ENCODE measurements at places on chromosomes 1 and 21.

DNA sequence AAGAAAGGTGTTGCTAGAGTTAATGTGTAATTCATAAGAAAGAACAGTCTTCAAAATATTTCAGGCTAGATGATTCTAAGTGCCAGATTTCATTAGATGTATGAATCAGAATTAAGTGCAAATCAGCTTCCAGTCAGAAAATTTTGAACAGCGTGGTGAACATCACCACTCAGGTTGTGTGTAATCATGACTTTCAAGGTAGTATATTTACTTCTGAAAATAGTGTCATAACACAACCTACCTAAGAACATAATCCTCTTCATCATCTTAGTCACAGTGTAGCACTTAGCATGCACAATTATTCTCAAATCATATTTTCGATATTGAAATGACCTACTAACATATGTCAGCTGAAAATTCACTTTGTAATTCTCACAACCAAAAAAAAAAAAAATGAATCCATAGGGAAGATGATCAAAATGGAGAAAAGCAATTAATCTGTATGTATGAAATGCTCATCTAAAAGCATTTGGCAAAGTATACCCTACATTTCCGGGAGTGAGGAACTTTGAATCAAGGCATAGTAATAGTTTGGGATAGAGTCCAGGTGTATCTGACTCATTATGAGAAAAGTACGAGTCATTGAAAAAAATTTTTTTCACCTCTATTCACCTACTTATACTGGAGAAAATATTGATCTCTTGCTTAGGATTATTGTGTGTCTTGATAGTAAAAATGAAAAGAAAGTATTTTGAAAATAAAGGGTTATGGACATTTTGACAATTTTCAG is 221.8 kb upstream of the CHRM3 start:
- no peak for DNase-seq

GRCh38 chr1:172778456-172779455 is 119.9 kb downstream of the FASLG start:
- peak; percentile 14 for DNase-seq

- no peak for DNase-seq
Observed at GRCh38 chr1:44684525-44684924, 10.0 kb downstream of the ARMH1 start.

GRCh38 chr1:194196562-194196961 is 1010.1 kb upstream of the B3GALT2 start:
- no peak for DNase-seq

GRCh38 chr1:210332719-210333398 is 4.2 kb downstream of the HHAT start:
- peak; percentile 68 for DNase-seq

- no peak for DNase-seq
Observed at GRCh38 chr21:26117324-26117971, 53.1 kb downstream of the APP start.

DNA sequence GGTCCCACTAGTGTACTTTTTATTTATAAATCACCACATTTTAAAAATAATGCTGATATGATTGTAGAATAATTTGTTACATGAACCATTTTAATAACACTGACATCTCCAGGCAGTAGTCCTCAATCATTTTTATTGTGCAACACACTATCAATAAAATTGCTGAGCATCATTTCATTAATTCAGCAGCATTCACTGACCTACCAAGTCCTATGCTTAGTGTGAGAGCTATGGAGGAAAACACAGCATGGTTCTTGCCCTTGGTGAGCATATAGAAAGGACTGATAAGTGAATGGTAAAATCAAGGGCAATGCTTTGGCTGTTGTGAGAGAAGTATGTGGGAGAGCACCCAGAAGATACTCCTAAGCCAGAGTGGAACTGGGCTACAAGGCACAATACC is 119.7 kb downstream of the KCNT2 start:
- no peak for DNase-seq

DNA sequence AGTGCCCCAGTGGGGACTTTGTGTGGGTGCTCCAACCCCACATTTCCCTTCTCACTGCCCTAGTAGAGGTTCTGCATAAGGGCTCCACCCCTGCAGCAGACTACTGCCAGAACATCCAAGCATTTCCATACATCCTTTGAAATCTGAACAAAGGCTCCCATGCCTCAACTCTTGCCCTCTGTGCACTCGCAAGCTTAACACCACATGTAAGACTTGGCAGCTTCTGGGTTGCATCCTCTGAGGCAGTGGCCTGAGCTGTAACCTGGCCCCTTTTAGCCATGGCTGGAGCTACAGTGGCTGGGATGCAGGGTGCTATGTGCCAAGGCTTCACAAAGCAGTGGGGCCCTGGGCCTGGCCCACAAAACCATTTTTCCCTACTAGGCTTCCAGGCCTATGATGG is 128.9 kb downstream of the TYW3 start:
- DNase-seq, result no peak

GRCh38 chr1:151846686-151847237 is 6.8 kb downstream of the THEM5 start:
- no peak for DNase-seq

DNA sequence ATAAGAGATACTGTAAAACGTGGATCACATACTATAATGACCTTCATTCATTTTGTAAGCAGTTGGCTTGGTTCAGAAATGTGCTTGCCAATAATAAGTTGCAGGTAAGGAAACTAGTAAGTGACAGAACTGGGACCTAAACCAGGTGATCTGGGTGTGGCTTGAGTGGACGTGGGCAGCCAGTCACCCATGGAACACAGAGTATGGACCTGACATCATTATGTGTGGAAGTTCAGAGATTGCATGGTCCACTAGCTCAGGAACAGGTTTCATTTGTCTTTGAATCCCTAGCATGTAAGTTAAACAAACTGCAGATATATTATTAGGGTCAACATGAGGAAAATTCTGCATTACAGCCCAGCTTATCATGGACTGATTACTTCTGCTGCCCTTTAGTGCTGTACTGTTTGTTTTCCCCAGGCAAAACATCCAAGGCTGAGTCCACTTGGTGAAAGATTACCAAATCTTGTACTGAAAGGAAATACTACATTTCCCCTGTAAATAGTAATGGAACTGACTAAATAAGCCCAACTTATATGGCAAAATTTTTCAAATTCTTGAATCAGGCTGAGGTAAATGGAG is 327.3 kb upstream of the SGIP1 start:
- no peak for DNase-seq

DNA sequence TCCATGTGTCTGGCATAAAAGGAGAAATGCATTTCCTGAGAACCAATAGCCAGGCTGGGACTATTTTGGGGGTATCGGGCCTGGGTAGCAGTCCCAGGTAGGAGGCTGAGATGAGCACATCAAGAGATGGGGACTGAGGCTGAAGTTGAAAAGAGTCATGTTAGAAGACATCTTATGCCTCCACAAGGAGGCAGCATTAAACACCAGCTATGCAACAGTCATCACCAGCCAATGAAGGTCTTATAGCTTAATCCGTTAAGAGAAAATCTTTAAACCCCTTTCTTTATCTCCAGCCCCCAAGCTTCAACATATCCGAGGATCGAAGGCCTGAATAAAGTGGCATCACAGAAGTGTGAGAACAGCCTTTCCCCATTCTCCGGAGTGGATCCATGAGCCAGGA is 640.7 kb upstream of the PTBP2 start:
- DNase-seq, result no peak

GRCh38 chr21:43911935-43912487 is 47.0 kb downstream of the AGPAT3 start:
- DNase-seq, result no peak

- DNase-seq, result no peak
Observed at GRCh38 chr1:47906527-47907176, 90.5 kb downstream of the TRABD2B start.

DNA sequence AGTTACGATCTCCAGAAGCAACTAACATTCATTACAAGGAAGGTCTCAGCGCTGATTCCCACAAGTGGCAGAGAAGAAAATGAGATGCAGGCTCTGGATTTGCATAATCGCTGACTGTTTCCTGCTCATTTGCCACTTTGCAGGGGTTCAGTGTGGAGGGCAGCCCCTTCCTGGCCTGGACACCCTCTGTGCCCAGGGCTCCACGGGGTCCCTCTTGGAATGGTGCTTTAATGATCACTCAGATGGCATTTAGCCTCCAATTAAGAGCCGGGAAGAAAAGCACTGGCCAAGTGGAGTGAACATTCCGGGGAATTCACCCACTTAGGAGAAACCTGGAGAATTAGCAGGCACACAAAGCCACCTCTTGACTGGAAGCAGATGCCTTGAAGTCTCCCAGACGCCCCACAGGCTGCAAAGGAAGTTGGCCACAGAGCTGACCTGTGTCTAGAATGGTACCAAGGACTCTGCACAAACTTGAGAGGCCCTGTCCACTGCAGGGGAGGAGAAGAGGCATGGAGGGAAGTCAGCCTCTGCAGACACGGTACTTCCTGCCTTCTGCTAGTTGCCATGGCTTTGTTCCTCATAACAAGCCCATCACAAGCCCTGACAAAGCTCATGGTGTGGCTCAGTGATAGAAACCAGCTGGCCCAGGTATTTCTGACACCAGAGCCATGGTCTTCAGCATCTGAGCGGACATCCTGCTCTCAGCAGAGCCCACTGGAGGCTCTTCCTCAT is 157.2 kb downstream of the KAZN start:
- DNase-seq, result no peak

GRCh38 chr1:199038156-199038555 is 399.3 kb downstream of the PTPRC start:
- no peak for DNase-seq

DNA sequence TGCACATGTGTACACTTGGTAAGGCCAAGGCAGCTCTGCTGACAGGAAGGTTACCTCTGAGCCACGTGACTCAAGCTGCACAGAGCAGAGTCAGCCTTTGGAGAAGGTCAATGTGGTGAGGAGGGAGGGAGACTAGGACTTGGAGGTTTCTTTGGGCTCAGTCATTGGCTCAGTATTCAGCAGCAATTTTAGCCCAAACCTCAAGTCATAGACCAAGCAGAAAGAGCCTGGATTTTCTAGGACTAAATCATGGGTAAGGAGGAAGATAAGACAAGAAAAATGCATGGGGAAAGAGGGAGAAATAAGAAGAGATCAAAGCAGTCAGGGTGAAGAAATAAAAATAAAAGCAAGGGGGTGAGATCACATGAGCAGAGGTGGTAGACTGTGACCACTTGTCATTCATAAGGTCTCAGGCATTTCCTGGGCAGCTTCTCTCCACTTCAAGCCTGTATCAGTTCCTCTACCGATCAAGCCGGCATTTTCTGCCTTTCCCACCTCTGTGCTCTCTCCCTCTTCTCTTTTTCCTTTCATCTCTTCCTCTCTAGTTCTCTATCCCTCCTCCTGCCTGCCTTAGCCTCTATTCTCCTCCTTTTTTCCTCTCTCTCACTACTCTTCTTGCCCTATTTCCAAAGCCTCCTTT is 51.7 kb upstream of the DUSP10 start:
- no peak for DNase-seq

DNA sequence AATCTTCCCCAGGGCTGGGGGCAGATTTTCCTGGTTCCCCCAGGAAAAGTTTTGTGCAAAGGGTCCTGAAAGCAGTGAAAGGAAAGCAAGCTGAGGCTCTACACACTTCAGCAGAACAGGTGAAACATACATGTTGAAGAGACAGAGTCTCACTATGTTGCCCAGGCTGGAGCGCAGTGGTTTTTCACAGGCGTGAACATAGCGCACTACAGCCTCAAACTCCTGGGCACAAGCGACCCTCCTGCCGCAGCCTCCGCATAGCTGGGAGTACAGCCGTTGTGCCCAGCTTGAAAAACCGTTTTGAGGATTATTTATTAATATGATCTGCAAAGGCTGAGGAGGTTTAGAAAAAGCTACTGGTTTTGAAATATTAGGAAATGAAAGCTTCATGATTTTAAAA is 11.8 kb downstream of the PRDM15 start:
- no peak for DNase-seq

GRCh38 chr1:115924770-115925169 is 51.5 kb upstream of the SLC22A15 start:
- no peak for DNase-seq

DNA sequence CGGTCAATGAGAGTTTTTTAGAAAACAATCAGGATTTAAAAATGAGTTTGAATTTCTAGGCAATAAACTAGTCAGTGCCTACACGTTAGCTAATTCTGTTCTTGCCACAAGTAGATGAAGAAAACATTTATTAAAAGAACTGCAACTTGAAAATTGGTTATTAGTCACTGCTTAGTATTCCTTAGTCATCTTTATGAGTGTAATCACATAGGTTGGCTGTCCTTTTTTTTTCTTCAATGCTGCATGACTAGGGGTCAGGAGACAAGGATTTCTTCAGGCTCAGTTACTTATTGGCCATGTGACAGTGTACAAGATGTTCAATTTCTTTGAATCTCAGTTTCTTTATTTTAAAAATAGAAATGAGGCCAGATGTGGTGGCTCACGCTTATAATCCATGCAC is 17.1 kb downstream of the SOAT1 start:
- DNase-seq, result no peak

GRCh38 chr1:8813991-8814390 is 3.4 kb downstream of the RERE start:
- DNase-seq, result no peak

DNA sequence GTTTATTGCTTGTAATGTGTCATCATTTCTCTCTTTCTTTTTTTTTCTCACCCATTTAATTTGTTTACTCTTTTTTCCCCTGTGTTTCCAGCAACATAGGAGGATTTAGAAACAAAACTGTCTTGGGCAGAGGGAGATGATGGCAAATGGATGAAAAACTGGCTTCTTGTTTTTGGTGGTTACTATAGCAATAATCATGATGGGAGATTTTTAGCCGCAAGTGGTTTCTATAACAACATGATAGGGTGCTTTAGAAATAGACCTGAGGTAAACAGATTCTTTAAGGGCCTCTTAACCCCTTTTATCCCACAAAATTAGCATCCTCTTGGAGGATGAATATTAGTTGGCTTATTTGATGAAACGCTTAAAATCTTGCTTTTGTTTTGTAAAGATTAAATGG is 51.6 kb downstream of the CRB1 start:
- no peak for DNase-seq

GRCh38 chr1:198185146-198185545 is 28.3 kb downstream of the NEK7 start:
- no peak for DNase-seq

DNA sequence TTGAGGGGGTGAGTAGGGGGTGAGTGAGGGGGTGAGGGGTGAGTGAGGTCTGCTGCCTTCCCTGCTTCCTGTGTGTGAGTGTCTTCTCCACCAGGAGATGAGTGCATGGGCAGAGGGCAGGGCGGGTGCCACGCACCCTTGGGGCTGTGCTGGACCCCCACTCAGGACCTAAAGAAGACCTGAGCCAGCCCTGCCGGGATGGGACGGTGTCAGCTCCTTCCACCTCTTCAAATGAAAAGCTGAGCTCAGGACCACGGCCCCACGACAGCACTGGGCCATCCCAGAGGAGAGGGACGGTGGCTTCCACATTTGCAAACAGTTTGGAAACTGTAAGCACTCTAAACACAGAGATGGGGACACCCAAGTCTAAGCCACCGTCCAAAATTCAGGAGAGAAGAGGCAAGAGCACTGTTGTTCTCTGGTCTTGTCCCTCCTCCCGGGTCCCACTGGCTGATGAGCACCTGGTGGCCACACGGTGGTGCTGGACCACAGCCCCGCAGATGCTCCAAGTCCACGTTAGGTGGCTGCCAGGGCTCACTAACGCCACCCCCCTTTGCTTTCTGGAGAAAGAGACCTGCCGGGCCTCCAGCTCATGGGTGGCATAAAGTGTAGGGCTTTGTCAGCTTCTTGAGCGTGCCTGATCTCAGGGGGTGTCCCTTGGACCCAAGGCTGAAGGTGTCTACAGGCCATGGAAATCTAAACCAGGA is 32.1 kb downstream of the TMPRSS2 start:
- DNase-seq, result no peak
